ENCODE measurements at places on chromosomes 12 and 14.

- DNase-seq, result no peak
Observed at GRCh38 chr12:66573605-66574004, 105.3 kb downstream of the GRIP1 start.

- DNase-seq, result no peak
Observed at GRCh38 chr12:128542844-128543243, 275.9 kb downstream of the TMEM132C start.

DNA sequence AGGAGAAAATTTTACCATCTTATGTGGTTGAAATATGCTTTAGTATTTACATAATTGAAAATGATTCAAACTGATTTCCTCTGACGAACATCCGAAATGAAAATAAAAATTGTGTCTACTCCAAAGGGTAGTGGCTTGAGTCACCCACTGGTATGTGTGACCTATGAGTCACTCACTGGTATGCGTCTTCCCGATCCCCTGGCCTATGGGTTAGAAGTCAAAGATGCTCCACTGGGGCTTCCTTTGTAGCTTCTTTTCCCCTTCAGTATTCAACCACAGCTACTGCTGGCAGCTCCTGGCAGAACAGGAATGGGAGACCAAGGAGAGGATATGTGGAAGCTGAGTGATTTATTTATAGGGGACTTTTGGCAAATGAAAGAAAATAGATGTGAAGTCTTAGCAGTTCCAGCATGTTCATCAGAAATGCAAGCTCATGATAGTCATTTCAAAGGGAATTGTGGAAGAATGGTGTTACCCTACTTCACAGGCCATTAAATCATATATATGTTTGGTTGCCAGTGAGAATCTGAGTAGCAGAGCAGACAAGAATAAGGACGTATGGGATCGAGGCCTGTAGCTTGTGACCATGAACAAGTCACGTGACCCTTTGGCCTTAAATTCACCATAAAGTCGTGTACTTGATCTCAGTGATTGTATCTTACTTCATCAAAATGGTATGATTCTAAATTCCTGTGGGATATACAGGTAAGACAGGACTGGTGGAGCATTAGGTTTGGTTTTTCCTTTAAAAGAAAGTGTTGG is 108.3 kb downstream of the CRADD start:
- DNase-seq, result peak; percentile 56

- no peak for DNase-seq
Observed at GRCh38 chr12:80692114-80692513, 15.3 kb upstream of the MYF6 start.

GRCh38 chr12:46395388-46395787 is 22.8 kb upstream of the SLC38A2 start:
- DNase-seq, result no peak

GRCh38 chr12:104768033-104768432 is 190.1 kb downstream of the SLC41A2 start:
- no peak for DNase-seq

DNA sequence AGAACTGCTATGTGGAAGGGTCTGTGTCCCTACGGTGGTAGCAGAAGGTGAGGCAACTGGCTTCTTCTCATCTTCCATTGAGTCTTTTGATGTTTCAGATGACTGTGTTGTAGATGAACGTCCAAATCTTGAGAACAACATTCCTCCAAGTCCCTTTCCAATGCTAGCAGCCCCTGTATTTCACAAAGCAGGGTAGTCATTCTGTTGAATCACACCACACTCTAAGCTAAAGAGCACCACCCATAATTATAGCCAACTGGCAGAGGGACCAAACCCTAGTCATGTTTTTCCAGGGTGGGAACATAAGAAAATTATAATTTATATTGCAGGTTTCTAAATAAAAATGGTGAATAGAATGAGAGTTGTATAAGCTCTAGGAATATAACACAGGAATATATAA is 98.7 kb downstream of the DDHD1 start:
- DNase-seq, result no peak

DNA sequence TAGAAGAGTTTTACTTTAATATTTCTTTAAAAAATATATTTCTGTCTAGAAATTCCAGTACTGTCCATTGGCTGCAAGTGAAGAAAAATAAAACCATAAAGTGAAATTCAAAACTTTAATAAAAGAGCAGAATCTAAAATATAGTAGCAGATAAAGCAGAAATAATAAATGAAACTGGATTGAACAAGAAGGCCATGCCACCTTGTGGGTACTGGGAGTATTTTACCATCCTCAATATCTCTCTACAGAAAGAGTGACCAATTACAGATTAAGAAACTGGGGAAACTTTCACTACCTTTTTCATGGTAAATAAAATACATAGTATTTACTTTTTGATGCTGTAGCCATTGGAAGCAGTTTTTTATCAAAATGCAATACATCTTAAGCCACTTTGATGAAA is 220.5 kb downstream of the BCAT1 start:
- DNase-seq, result no peak

- DNase-seq, result no peak
Observed at GRCh38 chr12:8823565-8824300, 1.3 kb downstream of the A2ML1 start.

GRCh38 chr12:124422142-124422569 is 127.3 kb downstream of the RFLNA start:
- no peak for DNase-seq

- DNase-seq, result no peak
Observed at GRCh38 chr14:26403760-26404159, 194.1 kb downstream of the NOVA1 start.

- DNase-seq, result no peak
Observed at GRCh38 chr14:99055019-99055418, 217.0 kb downstream of the BCL11B start.

- DNase-seq, result no peak
Observed at GRCh38 chr12:49540229-49541139, 1.7 kb downstream of the KCNH3 start.

- peak; percentile 56 for DNase-seq
Observed at GRCh38 chr14:97120611-97121031, 323.4 kb downstream of the VRK1 start.

DNA sequence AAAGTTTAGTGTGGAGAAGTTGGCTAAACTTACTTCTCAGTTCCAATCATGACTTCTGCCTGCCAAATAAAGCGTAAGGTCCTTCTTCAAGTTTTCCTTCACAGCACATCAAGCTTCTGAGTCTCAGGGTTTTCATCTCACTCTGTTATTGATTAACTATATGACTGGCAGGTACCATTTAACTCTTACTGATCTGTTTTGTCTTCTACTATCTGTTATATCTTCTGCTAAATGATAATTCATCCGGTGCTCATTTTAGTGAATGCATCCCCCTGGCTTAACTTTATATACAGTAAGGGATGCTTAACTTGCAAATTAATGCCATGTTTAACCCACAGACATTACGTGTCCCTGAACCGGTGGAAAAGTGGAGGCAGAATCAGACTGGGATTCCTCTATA is 20.7 kb downstream of the LGR5 start:
- DNase-seq, result no peak

DNA sequence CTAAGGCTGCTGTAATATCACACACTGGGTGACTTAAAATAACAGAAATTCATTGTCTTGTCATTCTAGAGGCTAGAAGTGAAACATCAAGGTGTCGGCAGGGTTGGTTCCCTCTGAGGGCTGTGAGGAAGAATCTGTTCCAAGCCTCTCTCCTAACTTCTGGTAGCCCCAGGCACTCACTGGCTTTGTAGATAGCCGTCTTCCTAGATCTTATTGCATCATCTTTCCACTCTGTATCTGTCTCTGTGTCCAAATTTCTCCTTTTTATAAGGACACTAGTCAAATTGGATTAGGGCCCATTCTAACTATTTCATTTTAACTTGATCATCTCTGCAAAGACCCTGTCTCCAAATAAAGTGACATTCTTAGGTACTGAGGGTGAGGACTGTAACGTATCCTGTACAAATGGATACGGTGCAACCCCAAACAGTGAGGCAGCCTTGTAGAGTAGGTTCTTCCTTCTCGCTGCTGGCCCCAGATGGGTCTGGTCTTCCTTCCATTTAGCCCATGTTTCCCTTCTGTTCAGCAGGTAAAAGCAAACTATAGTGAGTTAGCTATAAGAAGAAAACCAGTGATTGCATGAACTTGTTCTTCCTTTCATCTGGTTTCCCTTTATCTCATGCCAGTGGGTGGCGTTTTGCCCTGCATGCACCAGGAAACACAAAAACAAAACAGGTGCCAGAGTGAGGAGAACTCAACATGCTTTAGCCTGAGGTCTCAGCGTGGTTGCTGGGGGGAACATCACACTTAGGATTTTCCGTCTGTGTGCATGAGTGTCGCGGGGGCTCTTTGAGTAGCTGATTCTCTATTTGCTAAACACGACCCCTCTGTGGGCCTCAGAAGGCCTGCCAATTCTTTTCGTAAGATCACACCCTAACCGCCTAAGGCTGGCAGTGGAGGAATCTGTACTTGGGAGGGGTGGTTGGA is 19.5 kb downstream of the TTC9 start:
- DNase-seq, result peak; percentile 37

DNA sequence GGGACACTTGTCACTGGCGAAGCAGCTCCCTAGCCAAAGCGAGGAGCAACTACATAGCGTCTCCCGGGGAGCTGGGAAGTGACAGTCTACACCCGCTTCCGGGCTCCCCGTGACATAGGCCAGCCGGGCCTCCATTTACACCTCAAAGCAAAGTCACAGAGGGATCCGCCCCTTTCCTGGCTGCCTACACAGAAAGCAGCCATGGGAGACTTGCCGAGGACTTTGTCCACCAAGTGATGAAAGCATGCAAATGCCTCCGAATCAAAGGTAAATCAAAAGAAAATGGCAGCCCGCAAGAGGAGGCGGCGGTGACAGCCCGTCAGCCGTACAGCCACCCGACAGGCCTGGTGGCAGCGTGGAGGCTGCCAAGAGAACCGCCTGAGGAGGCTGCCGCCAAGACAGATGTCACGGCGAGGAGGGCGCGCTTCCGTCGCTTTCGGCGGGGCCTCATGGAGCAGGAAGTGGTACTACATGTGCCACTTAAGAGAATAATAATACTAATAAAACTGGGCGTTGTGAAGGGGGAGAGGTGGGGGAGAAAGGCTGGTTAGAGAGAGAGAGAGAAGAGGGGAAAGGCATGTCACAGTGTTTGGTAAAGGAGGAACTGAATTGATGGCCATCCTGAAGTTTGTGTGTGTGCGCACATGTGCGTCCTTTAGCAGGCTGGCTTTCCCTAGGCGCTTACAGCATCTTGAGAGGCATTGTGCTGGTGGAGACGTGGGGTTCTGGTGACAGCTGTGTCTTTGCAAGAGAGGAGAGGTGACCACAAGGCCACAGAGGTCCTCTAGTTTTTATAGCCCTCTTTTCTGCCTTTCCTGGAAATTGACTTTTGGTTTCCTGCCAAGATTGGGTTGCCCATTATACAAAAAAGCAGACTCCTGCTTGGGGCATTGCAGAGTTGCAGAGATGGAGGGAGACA is 661.7 kb downstream of the VRK1 start:
- peak; percentile 82 for DNase-seq

GRCh38 chr12:76199808-76200207 is 115.3 kb upstream of the NAP1L1 start:
- no peak for DNase-seq

- no peak for DNase-seq
Observed at GRCh38 chr12:104600036-104600712, 143.4 kb downstream of the CHST11 start.

DNA sequence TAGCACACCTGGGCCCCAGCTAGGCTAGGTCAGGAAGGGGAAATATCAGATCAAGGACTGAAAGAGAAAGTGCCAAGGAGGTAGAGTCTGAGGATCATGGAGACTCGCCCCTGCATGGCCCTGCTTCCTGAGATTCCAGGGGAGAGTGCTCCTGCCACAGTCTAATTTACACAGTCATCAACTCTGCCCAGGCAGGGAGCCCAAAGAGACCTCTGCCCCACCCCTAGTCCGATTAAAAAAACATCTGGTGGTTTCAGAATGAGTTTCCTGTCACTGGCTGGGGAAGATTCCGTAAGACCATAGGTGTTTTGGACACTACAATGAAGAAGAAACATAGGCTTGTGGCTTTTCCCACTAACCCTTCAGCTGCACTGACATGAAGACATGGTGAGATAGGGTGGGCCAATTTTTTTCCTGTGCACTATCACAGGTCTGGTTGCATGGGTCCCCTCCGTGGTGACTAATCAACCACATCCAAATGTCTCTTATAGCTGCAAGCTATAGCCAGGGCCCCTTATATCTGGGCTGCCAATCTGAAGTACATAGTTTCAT is 31.5 kb upstream of the GZMB start:
- peak; percentile 18 for DNase-seq

- DNase-seq, result peak; percentile 8
Observed at GRCh38 chr14:24366721-24367513, 1.1 kb upstream of the NFATC4 start.

DNA sequence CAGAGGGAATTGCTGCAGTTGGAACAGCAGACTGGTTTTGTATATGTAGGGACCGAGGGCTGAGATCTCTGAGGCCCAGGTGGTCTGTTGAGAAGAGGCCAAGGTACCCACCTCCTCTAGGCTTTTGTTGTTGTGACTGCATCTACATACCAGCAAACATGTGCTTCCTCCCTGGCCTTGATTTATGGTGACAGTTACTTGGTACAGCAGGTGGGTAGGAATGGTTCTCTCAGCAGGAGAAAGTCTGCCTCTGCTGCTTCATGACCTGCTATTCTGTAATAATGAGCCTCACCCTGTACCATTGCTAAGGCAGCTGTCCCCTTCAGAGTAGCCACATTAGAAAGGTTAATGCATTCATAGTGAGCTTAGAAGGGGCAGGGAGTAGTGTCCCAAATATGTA is 196.7 kb upstream of the PELI2 start:
- no peak for DNase-seq

GRCh38 chr12:332581-333205 is 56.4 kb downstream of the KDM5A start:
- DNase-seq, result no peak

- no peak for DNase-seq
Observed at GRCh38 chr12:94178882-94179281, 30.5 kb downstream of the PLXNC1 start.

GRCh38 chr12:113247123-113248050 is 26.1 kb downstream of the TPCN1 start:
- no peak for DNase-seq

DNA sequence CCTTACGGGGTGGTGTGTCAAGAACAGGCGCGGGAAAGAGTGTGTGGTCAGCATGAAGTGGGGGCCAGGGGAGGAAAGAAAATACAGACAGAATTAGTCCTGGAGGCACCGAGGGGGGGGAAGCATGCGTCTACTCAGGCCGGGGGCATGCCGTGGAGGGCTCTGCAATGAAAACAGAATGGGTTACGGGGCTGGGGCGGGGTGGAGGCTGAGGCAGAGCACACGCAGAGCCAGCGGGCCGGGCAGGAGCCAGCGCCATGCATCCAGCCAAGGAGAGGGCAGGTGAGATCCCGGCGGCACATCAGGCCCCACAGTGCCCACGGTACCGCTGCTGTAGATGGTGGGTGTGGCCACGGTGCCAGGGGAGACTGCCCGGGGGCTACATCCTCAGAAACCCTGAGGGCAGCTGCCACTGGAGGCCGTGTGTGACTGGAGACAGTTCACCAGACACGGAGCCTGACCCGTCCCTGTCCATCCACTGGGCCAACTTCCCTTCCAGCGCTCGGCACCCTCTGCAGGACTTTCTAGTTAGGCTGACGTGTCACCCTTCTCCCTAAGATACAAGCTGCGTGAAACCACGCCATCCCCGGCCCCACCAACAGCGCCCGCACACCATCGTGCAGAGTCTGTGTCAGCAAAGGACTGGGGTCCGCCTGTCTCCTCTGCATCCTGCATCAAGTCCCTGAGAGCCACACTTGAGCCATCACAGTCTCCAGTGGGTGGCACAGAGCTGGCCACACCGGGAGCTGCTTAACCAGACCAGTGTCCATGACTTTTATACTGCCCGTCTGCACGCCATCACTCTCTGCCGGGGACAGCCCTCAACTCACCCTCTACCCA is 87.4 kb downstream of the PIWIL1 start:
- DNase-seq, result no peak

- DNase-seq, result no peak
Observed at GRCh38 chr14:65077318-65077717, 25.0 kb downstream of the MAX start.
